ENCODE measurements at places on chromosomes 5 and 9.
A peak's percentile ranks its signal among the peaks of the same experiment; 100 is the strongest.

DNA sequence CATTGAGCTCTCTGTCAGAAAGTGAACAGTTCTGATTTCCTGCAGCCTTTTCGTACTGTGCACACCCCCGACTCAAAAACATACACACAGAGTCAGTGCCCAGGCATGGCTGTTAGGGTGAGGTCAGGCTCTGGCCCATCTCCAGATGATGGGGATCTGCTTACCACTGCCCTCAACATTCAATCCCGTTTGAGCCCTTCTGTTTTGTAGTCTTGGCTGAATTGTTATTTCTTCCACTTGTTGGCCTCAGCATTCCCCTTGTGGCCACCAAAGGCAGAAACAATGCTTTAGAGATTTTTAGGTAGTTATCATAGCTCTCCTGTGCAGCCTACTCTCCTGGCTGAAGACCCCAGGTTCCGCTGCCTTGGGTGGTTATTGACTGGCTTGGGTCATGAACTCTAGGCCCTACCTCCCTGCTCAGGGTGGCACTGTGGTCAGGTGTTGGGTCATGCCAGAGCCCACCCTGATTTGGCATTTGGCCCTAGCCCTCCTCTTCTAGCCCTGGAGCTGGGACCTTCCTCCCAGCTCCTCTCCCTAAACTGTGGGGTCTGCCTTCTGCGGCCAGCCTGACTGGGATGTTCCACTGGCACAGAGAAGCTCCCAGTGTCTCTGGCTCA is 7.8 kb upstream of the MYOZ3 start:
- DNase-seq: no peak

DNA sequence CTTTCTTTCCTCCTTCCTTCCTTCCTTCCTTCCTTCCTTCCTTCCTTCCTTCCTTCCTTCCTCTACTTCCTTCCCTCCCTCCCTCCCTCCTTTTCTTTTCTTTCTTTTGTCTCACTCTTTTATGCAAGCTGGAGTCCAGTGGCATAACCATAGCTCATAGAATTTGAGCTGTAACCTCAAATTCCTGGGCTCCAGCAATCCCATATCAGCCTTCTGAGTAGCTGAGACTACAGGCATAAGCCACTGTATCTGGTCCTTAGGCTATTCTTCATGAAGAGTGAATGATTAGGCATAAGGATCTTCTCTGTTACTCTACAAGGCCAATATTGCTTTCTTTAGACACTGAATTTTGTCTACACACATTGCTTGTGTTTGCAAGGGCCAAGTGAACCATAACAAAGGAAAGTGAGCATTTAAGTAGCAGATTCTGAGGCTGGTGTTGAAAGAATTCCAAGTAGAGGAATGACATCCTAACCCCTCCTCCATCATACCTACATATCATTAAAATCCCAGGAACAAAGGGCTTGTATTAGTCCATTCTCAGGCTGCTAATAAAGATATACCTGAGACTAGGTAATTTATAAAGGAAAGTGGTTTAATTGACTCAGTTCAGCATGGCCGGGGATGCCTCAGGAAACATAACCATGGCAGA is 293.2 kb downstream of the HCN1 start:
- DNase-seq: no peak

- peak; percentile 44 for DNase-seq
Measured at GRCh38 chr9:128121924-128122808, 5.4 kb downstream of the PTGES2 start.

DNA sequence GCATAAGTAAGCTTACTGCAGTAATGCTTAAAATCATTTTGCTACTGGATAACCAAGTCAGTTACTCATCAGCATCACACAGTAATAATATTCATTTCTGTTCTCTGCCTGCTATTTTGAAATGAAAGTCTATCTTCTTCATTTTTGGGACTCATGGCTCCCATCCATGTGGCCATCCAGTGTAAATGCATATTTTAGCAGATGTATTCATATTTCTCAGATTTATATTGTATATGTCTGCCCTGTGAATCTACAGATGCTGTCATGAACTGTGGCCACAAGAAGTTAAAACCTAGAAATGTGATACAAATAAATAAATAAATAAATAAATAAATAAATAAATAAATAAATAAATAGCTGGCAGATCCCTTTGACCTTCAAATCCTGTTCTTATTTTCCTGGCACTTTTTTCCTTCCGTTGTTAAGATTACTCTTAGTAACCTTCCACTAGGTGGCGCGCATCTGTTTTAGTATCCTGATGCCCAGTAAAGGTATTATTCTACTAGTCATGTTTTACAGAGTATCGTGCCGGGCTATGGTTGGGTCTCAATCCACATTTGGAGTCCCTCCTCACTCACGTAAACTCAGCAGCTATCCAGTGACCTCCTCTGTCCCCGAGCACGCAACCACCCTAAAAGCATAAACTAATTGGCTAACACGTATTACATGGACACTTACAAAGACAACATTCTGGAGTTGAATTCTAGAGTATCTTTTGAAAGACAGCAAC is 79.2 kb upstream of the IL7R start:
- peak; percentile 51 for DNase-seq

DNA sequence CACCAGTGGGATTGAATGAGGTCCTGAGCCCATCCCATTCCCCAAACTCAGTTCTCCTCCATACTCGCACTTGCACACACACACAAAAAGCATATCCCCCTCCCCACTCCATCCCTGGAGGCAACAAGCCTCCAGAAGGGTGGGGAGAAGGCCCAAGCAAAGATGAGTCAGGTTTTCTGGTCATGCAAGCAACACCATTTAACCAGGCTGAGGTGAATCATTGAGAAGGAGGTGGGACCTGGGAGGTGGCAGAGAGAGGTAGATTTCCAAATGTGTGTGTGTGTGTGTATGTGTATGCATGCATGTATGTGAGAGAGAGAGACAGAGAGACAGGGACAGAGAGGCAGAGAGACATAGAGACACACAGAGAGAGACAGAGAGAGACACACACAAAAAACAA is 185.2 kb upstream of the TRIM32 start:
- no peak for DNase-seq

DNA sequence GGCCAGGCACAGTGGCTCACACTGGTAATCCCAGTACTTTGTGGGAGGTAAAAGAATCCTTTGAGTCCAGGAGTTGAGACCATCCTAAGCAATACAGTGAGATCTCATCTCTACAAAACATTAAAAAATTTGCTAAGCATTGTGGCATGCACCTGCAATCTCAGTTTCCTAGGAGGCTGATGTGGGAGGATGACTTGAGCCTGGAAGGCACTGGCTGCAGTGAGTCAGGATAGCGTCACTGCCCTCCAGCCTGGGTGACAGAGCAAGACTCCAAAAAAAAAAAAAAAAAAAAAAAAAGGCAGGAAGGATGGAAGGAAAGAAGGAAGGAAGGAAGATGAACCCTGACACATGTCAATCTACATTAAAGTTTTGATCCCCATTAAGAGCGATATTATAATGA is 1452.2 kb upstream of the ACO1 start:
- DNase-seq: no peak

- peak; percentile 5 for DNase-seq
Measured at GRCh38 chr5:138981586-138981985, 106.5 kb upstream of the LRRTM2 start.

DNA sequence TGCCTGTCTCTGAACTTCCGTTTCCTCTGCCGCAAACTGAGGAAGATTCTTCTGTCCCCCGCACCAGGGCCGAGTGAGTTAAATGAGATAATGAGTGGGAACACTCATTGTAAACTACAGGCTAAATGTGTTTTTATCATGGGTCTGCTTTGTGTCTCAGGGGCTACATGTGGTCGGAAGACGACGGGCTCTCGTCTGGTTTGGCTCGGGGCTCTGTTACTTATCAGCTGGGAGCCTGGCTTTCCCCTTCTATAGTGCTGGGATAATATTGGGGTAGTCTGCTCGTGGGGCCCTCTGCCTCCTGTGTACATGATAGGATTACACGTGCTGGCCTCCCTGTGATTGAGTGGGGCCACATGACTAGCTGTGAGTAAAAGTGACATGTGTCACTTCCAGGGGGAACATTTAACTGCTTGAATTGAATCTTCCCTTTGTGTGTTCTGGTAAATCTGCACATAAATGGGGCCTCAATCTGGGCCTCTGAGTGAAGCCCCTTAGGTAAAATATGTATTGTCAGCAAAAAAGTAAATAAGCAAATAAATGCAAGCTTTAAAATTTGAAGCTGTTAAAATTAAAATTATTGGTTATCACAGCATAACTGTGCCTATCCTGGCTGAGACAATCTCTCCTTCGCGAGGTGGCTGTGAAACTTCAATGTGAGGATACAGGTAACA is 86.9 kb upstream of the SH3PXD2B start:
- peak; percentile 31 for DNase-seq

DNA sequence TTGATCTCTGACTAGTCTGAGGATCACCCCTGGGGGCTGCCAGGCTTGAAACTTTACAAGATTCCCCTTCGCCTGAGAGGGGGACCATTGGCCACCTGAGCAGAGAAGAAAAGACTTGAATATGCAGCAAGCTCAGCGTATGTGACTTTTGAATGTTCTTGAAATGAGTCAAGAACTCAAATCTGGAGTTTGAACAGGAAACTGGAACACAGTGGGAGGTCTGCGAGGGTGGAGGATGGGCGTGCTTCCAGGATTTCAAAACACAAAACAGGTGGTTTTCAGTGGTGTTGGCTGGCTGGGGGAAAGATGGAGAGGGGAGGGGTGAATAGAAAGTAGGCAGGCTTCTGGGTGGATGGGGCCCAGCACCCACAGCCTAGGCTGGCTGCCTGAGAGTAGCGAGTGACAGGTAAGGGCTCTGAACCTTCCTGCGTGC is 40.6 kb downstream of the TMEM174 start:
- no peak for DNase-seq

GRCh38 chr5:34043099-34043876 is at the start of gene C1QTNF3:
Gene C1QTNF3 (minus strand): TSS chr5:34043213. CDS start chr5:34043125, 88 bp downstream.
- no peak for DNase-seq

GRCh38 chr5:91722736-91723467 is 339.8 kb upstream of the ARRDC3 start:
- DNase-seq: no peak

GRCh38 chr9:37740128-37740527 is 13.5 kb upstream of the TRMT10B start:
- no peak for DNase-seq

- DNase-seq: no peak
Measured at GRCh38 chr5:120124031-120124430, 340.1 kb upstream of the PRR16 start.

GRCh38 chr9:69806627-69807026 is 14.0 kb upstream of the CFAP95 start:
- no peak for DNase-seq

DNA sequence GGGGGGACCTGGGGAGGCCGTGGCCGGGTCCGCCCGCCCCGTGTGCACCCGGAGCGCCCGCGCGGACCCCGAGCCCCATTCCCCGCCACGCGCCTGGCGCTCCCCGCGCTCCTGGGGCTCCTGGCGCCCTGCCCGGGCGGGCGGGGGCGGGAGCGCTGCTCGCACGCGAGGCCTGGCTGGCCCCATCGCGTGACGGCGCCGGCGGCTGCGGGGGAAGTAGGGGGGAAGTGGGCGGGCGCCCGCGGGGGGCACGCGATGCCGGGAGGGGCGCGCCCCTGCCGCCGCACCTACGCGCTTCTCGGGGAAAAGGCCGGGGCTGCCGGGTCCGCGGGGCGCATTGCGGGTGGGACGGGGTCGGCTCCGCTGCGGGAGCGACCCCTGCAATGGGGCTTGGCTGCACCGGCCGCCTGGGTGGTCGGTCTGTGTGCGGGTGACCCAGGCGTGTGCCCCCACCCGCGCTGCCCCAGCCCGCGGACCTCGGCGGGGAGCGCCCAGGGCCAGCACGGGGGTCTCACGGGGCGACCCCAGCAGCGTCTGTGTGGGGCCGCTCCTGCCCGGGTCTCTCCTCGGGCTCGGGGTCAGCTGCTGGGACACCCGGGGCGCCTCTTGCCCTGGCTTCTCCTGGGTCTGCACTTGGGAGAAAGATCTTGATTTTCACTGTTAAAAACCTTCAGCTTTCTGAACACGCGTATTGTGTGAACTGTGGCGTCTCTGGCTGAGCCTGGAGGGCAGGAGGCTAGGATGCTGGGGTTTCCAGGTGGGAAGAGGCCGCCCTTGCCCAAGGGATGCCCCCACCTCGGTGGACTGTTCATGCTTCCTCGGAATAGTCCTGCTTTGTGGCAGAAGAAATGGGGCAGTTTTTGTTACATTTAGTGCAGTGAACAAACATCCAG is 52.4 kb downstream of the AHRR start:
- peak; percentile 35 for DNase-seq

DNA sequence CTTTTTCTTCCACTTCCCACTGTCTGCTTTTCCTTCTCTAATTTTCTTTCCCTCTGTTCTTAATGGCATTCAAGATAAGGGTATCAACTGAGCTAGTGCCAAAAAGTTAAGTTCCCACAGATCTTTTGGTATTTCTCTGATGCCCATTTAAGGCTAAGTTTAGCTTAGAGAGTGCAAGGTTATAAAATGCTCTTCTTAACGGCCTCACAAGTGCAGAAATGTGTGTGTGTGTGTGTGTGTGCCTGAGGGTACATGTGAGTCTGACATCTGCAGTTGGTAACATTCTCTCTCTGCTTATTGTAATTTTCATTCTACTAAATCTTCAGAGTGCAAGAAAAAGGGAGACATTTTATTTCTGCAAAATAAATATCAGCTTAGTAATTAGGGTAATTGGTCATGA is 24.2 kb downstream of the FBN2 start:
- no peak for DNase-seq

GRCh38 chr9:130045725-130046450 is 2.9 kb upstream of the FNBP1 start:
- DNase-seq: peak; percentile 10

GRCh38 chr5:157143127-157143971 is 684 bp upstream of the MED7 start:
- peak; percentile 56 for DNase-seq

GRCh38 chr5:9020996-9021395 is 524.9 kb downstream of the SEMA5A start:
- no peak for DNase-seq

DNA sequence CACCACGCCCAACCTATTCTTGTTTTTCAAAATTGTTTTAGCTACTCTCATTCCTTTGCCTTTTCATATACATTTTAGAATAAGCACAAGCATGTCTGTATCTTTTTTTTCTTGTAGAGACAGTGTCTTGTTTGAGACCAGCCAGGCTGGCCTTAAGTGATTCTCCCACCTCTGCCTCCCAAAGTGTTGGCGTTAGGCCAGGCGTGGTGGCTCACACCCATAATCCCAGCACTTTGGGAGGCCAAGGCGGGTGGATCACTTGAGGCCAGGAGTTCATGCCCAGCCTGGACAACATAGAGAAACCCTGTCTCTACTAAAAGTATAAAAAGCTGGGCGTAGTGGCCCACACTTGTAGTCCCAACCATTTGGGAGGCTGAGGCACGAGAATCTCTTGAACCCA is 13.1 kb downstream of the RNF44 start:
- no peak for DNase-seq

GRCh38 chr9:111413996-111414395 is 70.2 kb downstream of the ECPAS start:
- DNase-seq: no peak
